ENCODE measurements at places on chromosomes 11 and 22. TPM values are rescaled to one million over a fixed set of nuclear protein-coding genes. Genes with fewer than 3 reads are reported as not detected.

DNA sequence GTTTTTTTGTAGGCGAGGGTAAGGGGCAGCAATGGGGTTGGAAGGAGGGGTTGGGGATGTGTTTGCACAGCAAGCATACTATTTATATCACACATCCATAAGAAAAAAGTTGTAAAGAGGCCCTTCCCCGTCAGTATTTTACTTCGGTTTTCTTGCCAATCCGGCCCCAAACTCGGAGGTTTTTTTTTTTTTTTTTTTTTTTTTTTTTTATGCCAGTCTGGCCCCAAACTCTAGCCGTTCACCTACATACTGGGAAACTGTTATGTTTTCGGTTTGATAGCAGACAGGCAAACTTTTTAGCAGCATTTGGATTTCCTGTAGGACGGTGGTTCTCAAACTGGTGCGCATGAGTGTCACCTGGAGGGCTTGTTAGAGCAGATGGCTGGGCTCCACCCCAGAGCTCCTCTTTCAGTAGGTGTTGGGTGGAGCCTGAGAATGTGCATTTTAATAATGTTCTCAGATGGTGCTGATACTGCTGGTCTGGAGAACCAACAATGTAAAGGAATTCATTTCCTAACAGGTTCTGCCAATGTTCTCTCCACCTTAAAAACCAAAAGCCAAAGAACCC is 76.5 kb upstream of the ZBED5 start:
- DNase-seq: no peak

DNA sequence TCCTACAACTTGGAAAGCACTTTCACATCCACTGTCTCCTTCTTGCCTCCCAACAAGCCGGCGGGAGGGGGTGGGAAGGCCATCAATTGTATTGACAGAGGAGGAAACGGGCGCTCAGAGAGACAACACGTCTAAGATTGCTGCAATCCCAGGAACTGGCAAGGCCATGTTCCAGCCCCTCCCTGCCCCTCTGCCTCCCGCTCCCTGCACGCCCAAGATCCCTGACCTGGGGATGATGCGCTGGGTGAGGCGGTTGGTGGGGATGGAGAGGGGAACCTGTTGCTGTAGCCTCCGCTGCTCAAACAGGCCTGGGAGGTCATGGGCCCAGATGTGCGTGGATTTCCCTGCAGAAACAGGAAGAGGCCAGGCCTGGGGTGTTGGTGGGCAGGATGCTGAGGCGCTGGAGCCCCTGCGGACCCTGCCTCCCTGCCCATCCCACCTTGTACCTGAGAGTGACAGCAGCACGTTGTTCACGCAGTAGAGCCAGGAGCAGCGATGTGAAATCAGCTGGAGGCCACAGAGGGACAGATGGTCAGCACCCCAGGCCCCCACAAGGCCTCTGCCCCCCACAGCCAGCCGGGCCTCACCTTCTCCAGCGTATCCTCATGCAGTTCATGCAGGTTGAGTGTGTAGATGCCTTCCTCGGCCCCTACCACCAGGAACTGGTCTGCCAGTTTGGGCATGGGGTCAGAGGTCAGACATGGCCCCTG is 6.8 kb downstream of the MAP4K2 start:
- DNase-seq: no peak

- no peak for DNase-seq
These were observed 2.6 kb downstream of the BET1L start for GRCh38 chr11:204587-205109.

The DGCR8 gene
- 29.4 TPM for total RNA-seq
